ENCODE measurements at places on chromosomes 1 and 21.

- no peak for DNase-seq
Measured at GRCh38 chr1:215044151-215044550, 38.4 kb upstream of the KCNK2 start.

DNA sequence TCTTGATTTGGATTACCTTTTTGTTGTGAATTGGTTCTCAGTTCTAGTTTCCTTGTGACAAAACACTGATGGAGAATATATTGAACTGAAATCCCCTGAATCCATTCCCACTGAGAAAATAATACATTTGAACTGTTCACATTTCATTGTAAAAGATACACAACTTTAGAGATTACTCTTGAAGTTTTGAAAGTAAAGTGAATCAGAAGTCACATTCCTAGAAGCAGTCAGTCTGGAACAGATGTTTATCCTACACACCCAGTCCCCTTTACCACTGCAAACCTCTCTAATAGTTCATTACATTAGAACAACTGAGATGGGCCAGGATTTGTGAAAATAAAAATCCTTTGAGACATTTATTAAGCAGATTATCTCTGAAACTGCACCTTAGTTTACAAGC lies 3.4 kb downstream of the RERE start:
- no peak for DNase-seq

DNA sequence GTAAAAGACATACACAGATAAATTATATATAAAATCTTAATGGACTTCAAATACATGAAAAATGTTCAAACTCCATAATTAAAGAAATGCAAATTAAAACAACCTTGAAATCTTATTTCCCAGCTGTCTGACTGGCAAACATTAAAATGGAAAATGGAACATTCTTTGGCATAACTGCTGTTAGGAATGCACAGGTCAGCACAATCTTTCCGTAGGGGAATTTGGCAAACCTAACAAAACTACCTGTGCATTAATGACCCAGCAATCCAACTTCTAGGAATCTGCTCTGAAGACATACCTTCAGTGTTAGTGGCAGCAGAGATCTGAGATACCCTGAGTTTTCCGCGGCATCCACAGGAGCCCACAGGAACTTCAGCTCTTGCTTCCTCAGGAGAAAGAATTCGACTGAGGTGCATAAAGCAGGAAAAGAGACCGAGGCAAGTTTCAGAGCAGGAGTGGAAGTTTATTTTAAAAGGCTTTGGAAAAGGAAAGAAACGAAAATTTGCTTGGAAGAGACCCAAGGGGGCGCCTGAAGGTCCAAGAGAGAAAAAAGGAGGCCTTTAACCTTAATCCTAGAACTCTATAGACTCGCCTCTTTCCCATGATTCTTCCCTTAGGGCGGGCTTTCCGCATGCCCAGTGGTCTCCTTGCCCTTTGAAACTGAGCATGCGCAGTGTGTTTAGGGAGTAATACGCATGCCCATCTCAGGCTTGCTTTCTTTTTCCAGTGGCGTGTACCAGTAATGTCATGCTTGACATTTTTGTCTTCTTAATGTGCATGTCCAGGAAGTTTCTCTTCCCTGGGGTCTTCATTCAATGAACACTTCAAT lies 24.8 kb downstream of the LYPD8 start:
- DNase-seq = no peak

GRCh38 chr1:161021165-161021969 lies 415 bp upstream of the F11R start:
- DNase-seq = no peak

DNA sequence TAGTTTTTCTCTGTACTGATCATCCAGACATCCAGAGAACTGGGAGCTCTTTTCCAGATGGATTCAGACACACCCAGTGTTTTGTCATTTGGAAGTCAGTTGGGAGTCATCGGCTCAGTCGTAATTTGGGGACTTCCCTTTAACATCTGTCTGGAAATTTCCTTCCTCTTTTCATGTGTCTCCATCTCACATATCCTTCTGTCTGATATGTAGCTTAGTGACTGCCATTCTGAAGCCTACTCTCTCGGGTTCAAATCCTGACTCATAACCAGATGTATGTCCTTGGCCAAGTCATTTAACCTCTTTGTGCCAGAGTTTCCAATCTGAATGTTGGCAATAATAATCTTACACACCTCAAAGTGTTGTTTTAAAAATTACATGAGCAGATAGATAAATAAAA lies 3.0 kb downstream of the MORC3 start:
- DNase-seq = no peak

DNA sequence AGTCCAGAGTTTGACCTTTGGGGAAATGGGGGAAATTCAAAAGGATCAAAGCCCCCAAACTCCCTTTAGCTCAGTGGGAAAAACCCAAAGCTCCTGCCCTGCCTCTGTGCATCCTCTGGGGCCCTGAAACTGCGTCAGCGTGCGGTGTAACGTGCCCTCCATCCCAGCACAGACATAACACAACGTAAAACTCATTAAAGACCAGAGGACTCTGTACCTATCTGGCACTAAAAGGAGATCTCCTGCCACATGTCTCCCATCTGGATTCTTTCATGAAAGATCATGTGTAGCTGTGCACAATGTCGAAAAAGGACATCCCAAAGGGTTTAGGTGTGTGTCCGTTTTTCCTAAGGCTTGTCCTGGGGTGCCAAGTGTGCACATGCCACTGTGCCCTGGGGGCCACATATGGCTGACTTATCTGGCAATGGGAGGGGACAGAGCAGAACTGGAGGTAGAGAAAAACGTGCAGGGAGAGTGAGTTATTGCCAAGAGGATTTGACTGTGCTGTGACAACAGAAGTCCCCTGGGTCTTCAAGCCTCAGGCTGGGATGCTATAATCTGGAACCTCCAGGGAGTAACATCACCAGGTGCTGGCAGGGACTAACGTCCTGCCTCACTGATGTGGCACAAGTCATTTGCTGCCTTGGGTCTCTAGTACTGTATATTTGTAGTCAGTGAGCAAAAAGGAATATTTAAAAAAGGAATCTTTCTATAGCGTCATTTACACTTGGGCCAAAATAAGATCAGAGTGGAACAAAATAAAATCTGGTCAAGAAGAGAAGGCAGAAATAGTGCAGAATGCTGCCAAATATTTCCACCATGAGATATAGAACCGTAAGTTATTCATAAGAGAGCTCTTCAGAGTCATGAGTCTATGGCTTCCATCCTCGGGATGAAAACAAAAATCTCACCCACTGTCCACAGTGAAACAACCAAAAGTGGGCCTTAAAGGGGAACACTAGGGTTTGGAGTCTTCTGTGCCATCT lies 52.3 kb downstream of the ITPKB start:
- no peak for DNase-seq

DNA sequence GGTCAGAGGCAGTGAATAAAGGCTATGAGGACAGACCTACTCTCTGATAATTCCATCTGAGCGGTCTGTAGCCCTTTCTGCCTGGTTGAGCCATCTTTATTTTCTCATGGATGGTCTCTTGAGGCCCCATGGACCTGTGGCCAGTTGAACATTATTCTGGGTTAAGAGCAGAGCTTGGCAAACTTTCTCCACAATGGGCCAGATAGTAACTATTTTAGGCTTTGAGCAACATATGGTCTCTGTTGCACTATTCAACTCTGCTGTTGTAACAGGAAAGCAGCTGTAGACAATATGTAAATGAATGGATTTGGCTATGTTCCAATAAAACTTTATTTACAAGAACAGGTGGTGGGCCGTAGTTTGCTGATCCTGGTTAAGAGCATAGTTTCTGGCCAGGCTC lies 62.7 kb downstream of the KAZN start:
- DNase-seq = no peak

DNA sequence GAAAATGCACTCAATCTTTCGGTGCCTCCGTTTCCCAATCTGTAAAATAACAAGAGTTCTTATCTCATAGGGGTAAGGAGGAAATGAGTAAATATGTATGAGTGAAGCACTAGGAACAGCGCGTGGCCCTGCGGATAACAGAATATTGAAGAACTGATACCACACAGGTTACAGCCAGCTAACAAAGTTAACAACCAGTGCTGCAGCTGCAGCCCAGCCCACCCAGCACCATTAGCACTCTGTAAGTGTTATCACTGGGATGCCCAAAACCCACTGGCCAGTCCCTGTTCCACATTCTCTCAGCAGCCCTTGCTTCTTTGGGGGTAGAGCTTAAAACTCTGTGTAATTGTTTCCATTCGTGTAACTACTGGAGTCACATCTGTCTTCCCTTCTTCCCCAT lies 89.5 kb downstream of the VWA5B1 start:
- no peak for DNase-seq

DNA sequence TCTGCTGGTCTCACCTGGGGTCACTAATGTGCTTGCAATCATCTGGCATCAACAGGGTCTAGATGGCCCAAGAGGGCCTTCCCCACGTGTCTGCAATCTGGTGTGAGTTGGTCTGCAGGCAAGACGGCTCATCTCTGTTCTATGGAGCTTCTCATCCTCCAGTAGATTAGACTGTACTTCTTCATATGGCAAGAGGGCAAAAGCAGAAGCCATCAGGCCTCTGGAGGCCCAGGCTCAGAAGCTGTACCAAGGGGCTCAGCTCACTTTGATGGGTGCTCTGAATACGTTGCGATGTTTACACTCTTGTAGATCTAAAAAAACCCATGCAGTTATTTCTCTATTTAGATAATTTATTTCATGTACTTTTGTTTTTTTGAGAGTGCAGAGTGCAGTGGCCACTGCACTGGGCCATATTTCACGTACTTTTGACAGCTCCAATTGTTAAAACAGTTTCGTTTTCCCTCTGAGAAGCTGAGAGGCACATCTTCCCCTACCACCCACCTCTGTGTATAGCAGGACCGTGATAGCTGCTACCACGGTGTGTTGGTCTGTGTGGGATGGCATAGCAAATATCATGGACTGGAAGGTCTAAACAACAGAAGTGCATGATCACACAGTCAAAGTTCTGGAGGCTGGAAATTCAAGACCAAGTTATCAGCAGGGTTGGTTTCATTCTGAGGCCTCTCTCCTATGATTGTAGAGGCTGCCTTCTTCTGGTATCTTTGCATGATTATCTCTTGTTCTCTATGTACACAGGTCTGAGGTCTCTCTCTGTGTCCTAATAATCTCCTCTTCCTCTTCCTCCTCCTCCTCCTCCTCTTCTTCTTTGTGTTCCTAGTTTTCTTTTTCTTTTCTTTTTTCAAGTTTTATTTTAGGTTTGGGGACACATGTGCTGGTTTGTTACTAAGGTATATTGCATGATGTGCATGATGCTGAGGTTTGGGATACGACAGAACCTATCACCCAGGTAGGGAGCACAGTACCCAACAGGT lies 17.0 kb downstream of the CITED4 start:
- DNase-seq = no peak
